ENCODE measurements at places on chromosomes 4 and X.
A peak's percentile ranks its signal among the peaks of the same experiment; 100 is the strongest.

- DNase-seq, result no peak
Observed at GRCh38 chrX:14409341-14409740, 120.0 kb upstream of the GLRA2 start.

DNA sequence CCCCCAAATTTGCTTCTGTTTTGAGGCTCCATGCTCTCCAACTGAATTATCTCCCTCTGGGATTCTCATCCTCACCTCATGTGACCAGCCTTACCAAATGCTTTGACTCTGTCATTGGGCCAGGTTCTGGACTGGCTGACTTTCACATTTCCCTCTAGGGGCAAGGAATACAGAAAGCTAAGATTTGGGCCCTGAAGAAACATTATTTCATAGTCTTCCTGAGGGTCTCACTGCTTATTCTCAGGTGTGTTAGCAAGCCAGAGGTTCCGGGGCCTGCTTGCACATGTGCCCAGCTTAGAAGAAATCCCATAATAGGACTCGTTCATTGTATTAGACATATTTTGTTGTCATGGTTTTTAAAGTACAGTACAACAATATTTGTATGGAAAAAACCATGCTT is 62.6 kb upstream of the TEX13D start:
- no peak for DNase-seq

DNA sequence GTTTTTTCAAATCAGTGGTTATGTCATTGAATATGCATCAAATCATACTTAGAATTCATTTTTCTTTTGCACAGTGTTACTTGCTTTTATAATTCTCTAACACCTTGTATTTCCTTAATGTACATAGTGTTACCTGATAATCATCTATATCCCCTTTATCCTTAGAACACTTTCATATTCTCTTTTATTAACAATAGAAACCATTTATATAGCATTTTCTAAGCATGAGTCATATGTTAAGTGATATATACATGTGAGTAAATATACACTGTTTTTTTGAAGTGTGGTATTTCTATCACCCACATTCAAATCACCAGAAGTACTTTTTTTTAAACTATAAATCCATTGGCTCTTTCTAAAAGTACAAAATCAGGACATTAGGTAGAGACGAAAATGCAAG is 15.3 kb downstream of the EPHA5 start:
- DNase-seq, result no peak

DNA sequence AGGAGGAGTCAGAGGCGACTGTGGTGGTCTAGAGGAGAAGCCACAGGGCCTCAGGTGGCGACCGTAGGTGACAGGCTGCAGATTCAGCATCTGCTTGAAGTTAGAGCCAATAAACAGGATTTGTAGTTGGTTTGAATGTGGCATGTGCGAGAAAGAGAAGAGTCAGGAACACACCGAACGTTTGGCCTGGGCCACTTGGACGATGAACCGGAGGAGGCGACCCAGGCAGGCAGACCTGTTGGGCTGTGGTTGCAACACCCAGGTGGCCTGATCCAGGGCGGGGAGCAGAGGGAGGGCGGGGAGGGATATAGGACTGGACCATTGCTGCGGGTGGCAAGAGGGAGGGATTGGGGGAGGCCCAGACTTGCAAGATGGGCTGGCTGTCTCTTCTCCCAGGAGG is 10.0 kb upstream of the PSAPL1 start:
- DNase-seq, result no peak

DNA sequence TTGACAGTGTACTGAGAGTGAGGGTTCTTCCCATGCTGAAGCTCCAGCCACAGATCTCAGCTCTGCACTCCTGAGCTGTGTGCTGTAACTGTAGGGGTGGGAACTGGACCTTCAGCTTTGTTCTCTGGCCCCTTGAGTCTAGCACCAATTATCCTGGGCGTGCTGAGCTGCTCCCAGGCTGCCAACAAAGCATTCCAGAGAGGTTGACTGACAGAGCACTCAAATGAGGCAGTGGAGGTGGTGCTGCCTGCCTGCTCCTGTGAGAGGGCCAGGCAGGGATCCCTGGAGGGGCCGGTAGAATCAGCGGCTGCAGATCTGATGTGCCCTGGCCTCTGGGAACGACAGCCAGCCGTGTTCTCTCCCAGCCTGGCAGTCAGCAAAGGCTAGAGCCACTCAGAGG is 375.7 kb upstream of the AADAT start:
- DNase-seq, result no peak

DNA sequence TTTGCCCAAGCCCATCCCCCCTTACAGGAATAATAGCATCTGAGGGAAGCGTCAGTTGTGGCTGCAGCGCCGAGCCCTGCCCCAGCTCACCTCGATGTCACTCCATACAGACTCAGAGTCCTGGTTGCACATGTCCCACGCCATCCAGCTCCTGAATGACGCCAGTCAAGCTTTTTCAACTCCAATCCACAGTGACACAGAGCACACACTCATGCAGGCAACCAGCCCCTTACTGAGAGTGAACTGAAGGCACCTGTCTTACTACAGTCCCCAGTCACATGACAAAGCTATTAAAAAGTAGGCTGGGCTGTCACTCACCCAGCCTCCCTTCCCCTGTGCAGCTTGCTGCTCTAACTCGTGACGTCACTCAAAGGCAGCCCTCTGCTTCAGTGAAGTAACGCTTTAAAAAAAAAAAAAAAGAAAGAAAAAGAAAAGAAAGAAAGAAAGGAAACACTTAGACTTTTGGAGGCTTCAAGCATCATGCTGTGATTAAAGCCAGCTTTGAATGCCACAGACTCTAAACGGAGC is at the start of gene PPARGC1A:
Gene PPARGC1A, minus strand, starts transcription at position 234 of the 528 bp plus-strand sequence. Its CDS starts 90 bp downstream, at position 144.
- peak; percentile 30 for DNase-seq

DNA sequence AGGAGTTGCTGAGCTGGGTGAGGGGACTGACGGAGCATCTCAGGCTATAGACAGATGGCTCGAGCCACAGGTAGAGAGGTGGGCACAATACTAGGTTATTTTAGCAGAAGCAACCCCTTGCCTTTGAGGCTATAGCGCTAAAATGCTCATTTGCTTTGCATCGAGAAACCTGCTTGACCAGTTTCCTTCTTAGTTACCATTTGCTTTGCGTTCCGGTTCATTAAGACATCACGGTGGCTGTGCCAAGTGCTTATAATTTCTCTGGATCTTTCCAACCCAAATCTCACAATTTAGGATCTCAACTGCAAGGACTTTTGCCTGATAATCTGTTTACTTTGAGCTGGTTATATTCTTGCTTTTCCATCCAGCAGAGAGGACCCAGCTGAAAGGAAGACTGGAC is 40.8 kb downstream of the DLG3 start:
- no peak for DNase-seq

DNA sequence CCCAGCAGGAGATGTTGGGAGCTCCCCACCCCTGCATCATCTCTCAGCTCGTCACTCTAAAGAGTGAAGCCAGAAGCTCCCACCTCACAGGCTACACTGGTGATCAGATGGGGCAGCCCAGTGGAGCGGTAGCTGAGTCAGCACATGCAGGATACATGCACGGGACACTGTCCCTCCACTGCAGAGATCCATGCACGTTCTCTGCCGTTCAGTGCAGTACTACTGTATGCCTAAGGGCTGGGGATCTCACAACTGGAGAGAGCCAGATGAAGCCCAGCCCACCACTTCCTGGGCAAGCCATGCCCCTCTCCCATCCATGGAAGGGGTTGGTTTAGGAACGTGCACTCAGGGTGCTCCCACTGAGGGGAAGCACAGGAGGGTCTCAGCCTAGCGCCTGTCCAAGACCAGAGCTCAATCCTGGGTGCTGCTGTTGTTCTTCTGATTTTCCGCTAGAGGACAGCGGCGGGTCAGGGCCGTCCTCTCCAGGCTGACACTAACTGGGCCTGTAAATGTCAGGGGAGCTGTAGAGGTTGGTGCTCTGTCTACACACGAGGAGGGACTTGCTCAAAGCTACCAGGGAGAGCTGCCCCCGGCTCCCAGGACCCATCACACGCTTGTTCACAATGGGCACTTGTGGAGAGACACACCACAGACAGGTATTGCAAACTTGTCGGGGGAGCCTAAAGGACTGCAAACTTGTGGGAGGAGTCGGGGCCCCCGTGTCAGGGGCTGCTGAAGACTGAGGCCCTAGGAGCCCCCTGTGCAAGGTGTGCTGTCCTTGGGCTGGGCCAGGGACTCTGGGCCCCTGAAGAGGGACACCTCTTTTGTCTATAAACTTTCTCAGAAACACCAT is 18.2 kb upstream of the ABLIM2 start:
- DNase-seq, result no peak

DNA sequence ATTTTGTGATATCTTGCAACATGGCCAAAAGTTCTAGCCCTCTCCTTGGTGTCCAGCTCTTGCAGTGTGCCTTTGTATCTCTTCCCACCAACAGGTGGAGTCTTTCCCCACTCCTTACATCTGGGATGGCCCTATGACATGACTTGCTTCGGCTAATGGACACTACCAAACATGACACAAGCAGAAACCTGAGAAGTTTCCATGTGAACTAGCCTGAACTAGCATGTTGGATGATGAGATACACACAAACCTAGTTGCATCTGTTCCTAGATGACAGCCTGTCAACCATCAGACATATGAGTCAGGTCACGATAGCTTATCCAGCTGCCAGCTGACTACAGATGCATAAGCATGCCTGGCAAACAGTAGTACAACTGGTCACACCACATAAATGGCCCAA is 207.5 kb upstream of the FTHL17 start:
- DNase-seq, result no peak

DNA sequence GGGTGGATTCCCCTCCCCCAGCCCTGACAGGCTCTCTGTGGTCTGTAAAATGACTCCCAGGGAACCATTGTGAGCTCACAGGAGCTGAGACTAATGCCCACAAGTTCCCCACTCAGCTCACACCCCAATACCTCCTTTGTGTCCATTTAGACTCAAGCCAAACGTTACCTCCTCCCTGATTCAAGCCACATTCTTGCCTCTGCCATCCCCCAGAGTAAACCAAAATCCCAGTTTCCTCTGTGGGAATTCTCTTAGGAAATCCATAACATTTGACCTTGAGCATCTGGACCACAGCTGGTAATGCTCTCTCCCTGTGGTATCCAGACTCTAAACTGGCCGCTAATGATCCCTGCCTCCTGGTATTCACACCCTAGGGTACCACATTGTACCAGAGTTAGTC is 26.3 kb upstream of the KDM5C start:
- DNase-seq, result no peak

- no peak for DNase-seq
Observed at GRCh38 chrX:151386838-151387459, 10.1 kb upstream of the VMA21 start.

DNA sequence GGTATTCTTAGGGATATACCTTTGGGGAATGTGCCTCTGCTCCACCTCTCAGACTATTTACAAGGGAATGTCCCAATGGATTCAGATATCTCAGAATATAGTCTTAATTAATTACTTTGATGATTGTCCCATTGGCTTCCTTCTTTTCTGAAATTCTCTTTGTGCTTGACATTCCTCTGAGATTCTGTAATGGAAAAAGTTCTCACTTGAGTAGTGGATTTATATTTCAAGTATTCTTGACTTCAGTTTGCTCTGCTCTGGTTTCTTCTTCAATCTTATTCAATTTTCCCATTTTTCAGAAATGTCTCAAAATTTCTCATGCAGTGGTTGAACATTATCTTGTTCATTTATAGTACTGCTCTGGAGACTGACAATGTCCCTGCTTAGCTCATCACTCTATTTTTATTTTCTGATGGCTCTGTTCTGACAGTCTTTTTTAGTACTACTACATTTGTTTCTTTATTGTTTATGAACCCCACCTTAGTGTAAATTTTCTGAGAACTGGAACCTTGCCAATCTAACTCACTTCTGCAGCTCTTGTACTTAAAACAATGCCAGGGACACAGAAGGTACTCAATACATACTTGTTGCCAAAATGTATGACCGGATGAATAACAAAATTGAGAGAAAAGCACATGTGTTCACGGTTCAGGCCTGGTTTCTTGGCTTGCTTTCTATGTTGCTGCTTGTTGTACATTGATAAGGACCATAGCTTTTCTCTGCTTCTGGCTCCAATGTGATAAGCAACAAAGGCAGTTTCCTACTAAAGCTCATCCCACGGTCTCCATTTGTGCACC is 471.7 kb downstream of the GASK1B start:
- no peak for DNase-seq

DNA sequence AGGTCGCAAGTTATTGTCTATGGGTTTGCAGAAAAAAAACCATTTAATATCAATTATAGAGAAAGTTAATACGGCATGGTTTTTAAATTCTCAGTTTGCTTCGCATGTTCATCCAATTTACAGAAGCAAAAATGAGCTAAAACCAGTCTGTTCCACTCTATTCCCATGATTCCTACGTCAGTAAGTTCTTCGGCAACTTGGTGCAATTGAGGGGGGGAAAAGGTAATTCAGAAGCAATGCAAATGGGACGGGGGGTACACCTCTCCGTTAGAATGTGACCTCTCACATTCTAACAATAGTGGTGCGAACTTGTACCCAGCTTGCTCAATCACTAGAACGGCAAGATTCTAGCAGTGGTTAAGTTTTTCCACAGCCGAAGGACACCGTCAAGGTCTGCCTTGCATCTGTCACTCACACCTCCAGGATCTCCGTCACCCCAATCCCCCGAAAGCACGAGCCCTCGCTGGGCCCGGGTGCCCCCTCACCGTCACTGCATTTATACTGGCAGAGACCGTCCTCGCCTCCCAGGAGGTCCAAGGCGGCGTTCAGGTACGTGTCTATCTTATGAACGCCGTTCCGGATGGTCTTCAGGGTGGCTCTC is 653 bp downstream of the PLA2G12A start:
- DNase-seq, result no peak

GRCh38 chr4:40840255-40840984 is 90.7 kb downstream of the NSUN7 start:
- DNase-seq, result no peak

DNA sequence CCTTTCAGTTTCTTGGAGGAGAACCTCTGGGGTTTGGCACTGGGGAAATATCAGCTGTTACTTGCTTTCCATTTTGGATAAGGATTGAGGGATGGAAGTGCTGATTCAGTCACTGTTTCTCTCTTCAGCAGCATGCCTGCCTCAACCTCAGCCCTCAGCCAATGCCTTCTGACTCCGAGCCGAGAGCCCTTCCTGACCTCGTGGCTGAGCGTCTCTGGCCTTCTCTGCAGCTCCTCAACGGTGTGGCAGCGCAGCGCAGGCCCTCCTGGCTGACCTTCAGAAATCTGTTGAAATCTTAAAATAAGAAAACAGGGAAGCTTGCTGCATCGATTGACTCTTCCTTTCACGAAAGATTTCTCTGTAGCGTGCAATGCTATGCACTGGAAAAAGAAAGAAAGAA is 434.3 kb upstream of the FAT1 start:
- no peak for DNase-seq

- DNase-seq, result no peak
Observed at GRCh38 chr4:28373191-28373590, 1512.5 kb downstream of the STIM2 start.

- no peak for DNase-seq
Observed at GRCh38 chr4:140448830-140449229, 21.4 kb upstream of the CLGN start.

- no peak for DNase-seq
Observed at GRCh38 chrX:153820601-153821000, 9.7 kb downstream of the PDZD4 start.

DNA sequence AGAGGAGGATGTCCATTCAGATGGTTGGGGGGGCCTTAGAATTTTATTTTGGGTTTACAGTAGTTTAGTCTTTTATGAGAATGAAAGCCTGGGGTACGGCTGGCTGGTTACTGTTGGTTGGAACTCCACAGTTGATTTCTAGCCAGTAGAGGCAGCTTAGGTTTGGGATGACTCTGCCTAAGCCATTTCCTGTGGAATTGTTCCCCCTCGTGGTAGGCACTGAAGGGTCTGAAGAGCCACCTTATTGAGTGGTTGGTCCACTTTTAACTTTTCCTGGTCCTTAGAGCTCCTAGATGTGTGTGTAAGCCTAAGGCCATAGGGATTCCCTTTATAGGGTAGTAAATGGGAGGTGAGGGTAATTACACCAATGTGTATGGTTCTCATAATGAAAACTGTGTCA is 19.7 kb downstream of the SPIN3 start:
- no peak for DNase-seq

Measured in NCI-H1092 (cell line).